Left kidney (tissue), 8 donors: ENCODE measurements at places on chromosomes 1 and 21. TPM values are rescaled to one million over a fixed set of nuclear protein-coding genes. Genes with fewer than 3 reads are reported as not detected.

FMO1 gene
- polyA plus RNA-seq: 215 TPM

FALEC gene
- polyA plus RNA-seq: 0.83 TPM

LGR6 gene
- 0.90 TPM for polyA plus RNA-seq

AQP10 gene
- 0.13 TPM for polyA plus RNA-seq

CR2 gene
- polyA plus RNA-seq: 1.1 TPM

WNT4 gene
- polyA plus RNA-seq: 6.7 TPM

G0S2 gene
- polyA plus RNA-seq: 5.3 TPM

KCNE1 gene
- 0.18 TPM for polyA plus RNA-seq
